ENCODE measurements at places on chromosomes 3 and 15.

DNA sequence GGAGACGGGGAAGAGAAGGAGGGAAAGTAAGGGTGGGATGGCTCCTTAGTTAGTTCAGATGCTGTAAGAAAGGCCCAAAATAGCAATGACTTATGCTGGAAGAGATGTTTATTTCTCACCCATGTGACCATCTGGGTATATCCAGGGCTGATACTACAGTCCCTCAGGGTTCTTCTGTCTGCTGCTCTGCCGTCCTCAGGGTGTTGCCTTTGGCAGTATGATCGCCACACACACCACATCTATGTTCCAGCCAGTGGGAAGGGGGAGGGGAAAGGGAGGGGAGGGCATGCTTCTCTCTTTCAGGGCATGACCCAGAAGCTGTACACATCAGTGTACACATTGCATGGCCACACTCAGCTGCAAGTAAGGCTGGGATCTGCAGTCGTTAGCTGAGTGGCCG lies 10.2 kb downstream of the CD276 start:
- no peak for DNase-seq

DNA sequence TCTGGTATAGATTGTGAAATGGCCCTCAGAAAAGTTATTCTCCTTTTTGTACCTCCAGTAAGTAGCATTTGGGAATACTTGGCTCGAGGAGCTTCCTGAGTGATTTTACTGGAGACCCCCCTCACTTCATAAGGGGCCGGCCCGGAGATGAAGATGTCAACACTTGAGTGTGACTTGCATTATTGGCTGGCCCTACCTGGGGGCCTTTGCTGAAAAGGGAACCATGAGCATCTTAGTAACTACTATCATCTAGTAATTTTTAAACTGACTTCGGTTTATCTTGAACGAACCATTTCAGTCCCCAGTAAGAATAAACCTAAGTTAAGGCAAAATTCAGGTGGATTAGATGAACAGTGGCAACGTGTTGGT lies 1.3 kb downstream of the FAIM start:
- DNase-seq: no peak

- DNase-seq: no peak
Measured at GRCh38 chr3:85875589-85875988, 916.8 kb downstream of the CADM2 start.

DNA sequence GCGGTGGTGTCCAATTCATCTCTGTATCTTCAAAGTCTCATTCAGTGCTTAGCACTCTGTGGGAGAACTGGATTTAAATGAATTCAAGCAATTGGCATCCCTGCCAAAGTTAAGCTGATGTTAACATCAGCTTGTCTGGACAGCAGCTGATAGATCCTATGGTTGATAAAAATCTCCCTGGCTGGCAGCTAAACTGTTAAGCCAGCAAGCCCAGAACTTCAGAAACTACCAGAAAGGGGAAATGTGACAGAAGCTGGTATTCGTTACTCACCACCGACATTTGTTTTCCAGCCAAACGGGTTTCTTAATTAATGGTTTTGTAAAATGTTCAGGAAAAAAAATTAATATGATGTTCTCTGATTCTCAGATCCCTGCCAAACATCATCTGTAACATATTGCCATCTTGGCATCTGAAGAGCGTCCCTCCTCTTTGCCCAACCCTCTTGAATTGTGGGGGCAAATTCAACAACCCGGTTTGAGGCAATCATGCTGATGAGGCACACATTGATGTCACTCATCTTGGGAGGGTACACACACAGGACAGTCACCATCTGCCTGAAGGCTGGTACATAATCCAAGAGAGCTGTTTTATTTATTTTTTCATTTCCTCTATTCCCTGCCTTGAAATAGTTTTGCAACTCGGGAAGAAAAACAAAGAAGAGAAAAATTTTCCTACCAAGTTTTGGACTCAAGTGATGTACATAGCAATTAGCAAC lies 76.3 kb upstream of the ABHD17C start:
- no peak for DNase-seq

DNA sequence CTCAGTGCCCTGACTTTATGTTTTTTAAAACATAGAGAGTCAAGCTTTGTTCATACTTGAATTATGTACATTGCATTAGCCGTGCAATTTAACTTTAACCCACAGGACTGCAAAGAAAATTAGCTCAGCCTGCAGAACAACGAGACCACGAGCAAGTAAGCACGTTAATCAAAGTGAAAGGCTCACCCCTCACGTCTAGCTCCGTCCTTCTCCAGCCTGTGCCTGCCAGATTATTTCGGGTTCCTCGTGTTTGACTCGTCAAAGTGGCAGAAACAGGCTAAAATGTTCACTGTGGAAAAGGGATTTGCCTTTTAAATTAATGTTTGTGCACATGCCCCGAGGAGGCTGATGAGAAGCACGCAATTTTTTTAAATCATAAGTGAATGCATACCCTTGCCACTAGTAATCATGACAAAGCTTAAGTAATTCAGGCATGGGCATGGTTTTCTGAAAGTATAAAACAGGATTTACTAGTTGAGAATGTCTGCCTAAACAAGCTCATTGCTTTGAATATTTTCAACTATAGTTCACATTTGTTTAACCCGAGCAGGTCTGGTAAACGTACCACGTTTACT lies 15.3 kb downstream of the ZBTB38 start:
- no peak for DNase-seq

DNA sequence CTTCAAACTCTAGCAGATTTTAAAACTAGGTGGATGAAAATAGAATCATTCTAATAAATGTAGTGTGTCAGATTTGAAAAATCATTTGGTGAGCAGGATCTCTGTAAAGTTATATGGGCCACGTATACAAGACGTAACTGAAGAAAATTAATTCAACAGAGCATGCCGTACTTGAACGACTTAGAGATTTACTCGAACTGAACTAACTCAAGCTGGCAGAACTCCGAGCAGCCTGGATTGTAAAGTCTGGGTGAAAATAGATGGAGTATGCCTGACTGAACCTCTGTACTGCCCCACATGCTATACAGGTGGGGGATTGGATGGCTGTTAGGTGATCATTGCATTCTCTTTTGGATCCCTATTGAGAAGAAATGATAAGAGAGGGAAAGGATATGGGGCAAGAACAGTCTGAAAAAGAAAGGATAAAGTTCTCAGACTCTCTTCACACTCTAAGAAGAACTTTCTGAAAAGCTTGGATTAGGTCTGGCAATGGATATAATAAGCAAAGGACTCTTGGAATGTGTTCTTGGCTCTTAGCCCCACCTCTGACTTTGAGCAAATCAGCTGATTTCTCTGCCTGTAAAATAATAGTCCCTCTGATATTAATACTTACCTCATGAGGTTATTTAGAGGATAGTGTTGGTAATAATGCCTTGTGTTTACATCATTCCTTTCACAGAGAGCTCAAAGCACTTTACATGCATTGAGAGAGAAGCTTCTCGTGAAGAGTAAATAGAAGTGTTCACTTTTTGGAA lies 147.5 kb downstream of the FILIP1L start:
- DNase-seq: no peak

DNA sequence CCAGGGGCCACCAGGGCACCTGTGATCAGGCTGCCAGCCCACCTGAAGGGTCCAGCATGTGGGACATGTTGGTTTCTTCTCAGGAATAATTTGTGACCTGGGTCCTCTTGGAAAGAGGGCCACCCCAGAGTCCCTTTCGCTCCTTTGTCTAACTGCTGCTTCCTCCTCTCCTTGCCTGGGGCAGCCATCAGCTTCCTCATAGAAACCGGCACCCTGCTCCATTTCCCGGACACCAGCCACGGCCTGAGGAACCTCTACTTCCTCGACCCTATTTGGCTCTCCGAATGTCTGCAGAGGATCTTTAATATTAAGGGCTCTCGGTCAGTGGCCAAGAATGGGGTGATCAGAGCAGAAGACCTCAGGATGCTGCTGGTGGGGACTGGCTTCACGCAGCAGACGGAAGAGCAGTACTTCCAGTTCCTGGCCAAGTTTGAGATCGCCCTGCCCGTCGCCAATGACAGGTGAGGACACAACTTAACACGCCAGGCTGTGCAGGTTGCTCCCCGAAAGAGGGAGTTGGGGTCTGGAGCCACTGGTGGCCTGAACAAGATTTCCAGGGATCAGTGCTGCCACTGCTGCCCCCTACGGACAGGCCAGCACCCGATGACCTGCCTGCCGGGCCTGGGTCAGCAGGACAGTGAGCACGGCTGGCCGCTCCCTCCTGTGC lies 109.7 kb downstream of the LRRK1 start:
- no peak for DNase-seq

DNA sequence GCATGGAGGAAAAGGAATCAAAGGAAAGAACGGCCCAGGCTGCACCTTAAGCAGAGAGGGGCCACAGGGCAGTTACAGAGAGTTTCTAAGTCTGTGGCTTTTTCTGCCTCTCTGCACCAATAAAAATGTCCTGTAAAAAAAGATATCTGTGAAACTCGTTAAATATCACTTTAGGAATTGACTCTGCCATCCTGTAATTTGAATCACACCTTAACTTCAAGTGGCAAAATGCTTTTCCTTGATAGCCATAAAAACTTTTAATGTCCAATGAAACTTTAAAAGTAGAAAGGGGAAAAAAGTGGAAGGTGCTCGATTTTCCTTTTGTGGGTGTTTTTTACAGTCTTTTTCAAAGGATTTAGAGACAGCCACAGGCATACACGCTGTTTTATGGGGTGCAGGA lies 255.7 kb downstream of the ARRDC4 start:
- DNase-seq: no peak

DNA sequence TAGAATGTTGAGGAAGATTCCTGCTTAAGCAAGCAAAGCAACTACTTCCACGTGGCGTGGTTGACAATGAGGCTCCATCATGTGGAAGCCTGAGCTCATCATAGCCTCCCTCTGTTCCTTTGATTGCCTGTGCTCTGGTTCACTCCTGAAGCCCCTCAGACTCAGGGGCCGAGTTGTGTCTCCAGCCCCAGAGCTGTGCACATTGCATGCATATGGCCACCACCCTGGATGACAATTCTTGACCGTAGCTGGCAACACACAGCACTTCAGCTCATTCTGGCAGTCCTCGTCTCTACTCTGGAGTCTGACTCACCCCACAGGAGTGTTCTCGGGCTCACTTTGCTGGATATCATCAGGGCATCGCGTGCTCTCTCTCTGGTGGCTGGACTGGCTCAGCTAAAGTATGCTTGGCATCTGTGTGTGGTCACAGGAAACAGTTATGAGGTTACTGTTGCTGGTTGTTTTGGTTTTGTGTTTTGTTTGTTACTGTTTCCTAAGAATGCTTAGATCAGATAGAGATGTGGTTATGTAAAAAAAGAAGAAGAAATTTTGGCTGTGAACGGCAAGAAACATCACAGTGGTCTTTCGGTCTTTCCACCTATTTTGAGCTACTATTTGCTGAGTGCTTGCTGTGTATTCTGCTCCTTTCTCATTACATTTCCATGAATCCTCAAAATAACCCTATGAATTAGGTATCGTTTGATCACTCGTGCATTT lies 41.6 kb upstream of the MRPS22 start:
- peak; percentile 98 for DNase-seq
